ENCODE measurements at places on chromosomes 2 and 18.

- no peak for DNase-seq
These were observed 15.6 kb downstream of the SCN1A start for GRCh38 chr2:166112193-166112605.

DNA sequence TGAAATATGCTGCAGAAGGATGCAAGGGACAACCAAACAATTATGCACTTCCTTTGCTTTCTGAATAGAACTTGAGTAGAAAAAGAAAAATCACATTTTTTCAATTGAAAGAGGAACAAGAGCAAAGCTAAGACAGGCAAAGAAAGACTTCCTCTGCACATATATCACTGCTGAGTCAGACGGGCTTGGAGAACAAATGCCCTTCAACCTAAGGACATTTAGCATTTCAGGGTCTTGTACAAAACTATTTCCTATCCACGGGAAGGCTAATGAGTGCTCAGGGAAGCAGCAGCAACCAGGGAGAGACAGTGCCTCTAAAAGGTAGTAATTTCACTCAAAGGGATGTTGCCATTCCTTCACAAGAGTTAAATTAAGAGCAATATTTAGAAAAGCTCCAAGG lies 570.0 kb upstream of the GCFC2 start:
- no peak for DNase-seq

DNA sequence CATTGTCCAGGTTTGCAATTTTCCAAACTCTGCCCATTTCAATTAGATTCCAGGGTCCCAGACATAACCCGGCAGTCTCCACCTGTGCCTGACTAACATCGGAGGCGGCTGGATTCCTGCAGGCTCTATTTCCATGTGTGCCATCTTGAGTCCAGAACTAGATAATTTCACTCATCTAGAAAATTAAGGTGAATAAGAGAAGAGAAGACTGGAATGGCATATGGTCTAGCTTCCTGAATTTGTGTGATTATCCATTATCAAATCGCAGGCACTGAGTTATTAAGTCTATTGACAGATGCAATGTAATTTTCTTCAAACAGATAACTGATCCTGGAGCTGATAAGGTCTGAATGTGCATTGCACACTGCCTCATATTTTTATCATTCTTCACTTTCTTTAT lies 305.2 kb downstream of the ETAA1 start:
- no peak for DNase-seq

DNA sequence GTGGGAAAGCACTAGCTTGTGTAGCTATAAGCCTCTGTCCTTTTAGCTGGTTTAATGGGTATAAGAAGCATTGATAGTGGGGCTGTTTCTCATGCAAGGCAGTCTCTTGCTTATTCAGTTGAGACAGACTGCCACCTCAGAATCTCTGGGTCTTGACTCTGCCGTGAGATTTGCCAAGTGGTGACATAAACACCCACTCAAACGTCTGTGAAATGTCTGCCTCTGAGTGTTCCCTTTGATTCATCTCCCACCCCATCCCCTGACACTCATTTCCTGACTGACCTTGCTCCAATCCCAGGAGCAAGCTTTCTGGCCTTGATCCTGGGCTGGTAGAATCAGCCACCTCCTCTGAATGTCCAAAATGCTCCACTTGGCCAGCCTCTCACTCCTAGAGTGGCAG lies 141.9 kb upstream of the RBMS1 start:
- no peak for DNase-seq

GRCh38 chr2:19574778-19575260 lies 216.4 kb upstream of the OSR1 start:
- DNase-seq, result no peak

- DNase-seq, result no peak
These were observed 335.0 kb upstream of the ACVR2A start for GRCh38 chr2:147509821-147510220.

DNA sequence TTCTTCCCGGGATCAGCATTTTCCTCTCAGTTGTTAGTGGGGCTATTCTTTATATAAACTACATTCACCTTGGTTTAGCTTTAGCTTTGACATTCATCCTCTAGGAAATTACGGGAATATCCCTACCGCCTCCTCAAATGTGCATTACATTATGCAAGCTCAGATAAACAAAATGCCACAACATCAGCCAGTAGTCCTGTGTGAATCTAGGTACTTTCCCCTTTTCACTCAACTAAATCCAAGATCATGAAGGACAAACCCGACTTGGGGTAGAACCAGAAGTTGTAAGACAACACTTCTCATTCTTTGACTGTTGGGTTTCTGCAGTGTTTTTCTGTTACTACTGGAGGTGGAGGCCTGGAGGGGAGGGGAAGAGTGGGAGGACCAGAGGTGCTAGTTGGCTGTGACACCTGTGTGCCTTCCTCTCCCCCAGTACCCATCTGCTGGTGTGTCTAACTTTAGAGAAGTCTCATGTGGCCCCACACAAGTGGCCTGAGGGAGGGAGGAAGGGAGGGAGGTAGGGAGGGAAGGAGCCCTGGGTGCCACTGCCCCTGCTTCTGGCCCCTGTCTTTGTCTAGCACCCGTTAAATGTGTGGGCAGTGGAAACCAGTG lies 84.8 kb upstream of the BCL2L11 start:
- no peak for DNase-seq

DNA sequence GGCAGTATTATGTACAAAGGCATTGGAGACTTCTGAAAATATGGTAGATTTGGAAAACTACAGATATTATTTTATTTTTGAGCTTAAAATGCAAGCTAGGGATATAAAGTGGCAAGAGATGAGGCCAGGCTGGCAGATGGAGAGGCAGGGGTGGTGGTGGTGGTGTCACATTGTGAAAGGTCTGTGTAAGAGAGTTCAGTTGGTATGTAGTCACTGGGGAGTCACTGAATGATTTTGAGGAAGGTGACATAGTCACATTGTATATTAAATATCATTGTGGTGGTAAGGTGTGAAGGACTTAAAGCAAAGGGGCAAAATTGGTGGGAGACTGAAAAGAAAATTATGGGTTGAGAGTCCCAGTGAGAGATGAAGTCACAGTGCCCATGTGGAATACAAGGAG lies 82.5 kb downstream of the DIS3L2 start:
- DNase-seq, result no peak

DNA sequence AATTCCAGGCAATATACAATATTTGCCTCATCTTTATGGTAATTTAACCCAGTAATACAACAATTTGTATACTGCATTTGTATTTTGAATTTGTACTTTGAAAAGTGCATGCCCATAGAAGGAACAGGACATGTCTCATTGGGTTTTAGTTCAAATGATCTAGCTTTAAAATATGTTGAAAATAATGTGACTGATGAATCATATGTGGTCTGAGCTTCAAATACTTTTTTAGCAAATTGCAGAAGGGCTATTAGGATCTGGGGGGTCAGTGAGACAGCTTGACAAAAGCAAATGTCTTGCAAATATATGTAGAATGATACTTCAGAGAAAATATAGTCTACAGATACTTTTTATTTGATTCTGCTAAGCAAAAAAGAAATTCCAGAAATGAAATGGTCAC lies 248.9 kb downstream of the DCC start:
- DNase-seq, result no peak

DNA sequence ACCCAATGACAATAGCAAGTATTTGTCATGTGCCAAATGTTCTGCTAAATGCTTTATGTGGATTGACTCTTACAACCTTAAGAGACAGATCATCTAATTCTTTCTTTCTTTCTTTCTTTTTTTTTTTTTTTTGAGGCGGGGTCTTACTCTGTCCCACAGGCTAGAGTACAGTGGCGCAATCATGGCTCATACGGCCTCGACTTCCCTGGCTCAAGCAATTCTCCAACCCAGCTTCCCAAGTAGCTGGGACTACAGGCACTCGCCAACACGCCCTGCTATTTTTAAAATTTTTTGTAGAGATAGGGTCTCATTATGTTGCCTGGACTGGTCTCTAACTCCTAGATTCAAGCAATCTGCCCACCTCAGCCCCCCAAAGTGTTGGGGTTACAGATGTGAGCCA lies 21.4 kb downstream of the TMEM247 start:
- no peak for DNase-seq

DNA sequence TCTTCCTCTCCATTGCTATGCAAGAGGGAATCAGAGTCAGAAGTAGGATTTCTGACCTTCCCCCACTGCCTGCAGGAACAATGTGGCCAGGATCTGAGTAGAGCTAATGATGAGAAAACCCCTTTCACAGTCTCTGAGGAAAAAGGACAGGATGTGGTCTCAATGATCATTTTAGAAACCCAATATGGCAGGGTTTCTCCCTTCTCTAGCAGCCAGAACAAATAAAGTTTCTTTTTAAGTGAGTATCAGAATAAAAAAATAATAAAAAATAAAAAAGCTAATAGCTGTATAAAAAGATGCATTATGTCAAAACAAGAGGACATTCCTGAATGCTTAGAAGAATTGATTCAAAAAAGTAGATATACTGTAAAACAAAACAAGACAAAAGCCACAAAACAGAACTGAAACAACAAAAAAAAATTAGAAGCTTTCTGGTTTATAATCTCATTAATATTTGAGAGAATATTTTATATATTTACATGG lies 1124.9 kb upstream of the ZEB2 start:
- no peak for DNase-seq

GRCh38 chr2:80525152-80525551 lies 220.6 kb upstream of the LRRTM1 start:
- no peak for DNase-seq

DNA sequence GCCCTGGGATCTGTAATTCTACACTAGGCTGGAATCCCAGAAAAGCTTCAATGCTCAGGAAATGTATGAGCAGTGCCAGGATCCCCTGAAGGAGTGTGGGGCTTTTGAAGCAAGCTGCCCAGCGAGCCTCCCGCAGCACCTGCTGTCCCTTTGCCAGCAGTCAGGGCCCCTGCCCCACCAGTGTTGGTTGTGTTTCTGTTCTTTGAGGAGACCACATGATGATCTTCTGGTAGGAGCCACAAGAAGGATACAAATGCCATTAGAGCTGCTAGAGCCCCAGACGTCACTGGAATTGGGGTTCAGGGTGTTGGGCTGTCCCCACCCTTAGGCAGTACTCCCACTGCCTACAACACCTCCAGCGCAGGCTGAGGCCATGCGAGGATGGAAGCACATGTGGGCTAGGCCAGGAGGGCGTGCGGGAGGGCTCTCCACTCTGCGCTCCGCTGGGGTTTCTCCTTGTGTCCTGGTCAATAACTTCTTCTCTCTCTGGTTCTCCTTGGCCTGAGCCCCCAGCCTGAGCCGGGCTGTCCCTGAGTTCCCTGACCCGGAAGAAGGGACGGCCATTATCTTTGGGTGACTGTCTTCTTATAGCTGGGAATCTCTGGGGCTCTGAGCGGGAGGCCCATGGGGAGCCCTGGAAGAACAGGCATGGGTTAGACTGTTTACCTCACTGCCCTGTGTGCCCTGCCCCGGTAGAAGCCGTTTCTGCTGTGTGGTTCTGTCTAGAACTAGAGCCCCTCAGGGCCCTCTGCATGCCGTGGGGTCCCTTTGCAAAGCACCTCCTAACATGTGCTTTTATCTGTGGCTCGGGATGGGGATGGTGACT lies 73.9 kb downstream of the LRRFIP1 start:
- no peak for DNase-seq
